Glomerular endothelial cell (primary cell): ENCODE measurements at places on chromosomes 16 and 17. TPM values are rescaled to one million over a fixed set of nuclear protein-coding genes. Genes with fewer than 3 reads are reported as not detected.

PLXDC1 gene
- total RNA-seq: 0.06 TPM in 1 of 2 replicates, not detected in the other

G6PC1 gene
- total RNA-seq: not detected in 2 replicates

PTGES3L gene
- 2.4 and 3.2 TPM in 2 replicates for total RNA-seq

CMTM2 gene
- not detected in 2 replicates for total RNA-seq

KRTAP2-2 gene
- not detected in 2 replicates for total RNA-seq

SEPTIN12 gene
- not detected in 2 replicates for total RNA-seq

SEC14L5 gene
- not detected in 2 replicates for total RNA-seq

CTRB2 gene
- total RNA-seq: not detected in 2 replicates

STX1B gene
- total RNA-seq: 0.41 and 2.6 TPM in 2 replicates

GLYR1 gene
- total RNA-seq: 50.8 and 57.7 TPM in 2 replicates

GRCh38 chr17:82267575-82268379 lies 5.7 kb downstream of the CSNK1D start:
- DNase-seq: peak; percentile 65

DNA sequence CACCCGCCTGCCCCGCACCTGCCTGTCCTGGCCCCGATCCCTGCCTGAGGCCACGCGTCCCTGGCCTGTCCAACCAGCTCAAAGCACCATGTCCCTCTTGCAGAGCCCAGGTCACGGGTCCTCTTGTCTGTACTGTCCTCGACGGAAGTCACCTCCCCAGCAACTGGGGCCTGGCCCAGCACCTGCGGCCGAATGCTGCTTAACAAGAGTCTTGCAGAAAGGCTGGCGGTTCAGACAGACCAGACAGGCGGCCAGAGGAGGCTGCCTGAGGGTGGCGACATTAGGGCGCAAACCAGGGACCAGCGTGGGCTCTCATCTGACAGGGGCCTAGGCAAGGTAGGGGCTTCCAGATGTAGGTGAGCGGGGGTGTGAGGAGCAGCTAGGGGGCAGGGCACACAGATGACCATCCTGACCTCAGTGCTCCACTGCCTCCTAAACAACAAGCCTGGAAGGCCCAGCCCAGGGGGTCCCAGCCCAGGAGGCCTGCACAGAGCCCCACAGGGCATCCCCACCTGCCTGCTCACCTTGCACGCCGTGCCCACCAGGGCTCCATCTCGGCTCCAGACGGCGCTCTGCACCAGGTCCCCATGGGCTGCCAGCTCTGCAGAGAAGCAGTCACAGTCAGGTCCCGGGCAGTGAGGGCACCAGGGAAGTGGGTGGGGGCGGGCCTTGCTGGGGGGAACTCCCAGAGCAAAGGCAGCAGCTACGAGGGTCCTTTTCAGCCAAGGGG lies 11.3 kb downstream of the CORO7 start:
- no peak for DNase-seq

GRCh38 chr16:25366078-25366477 lies 108.4 kb upstream of the ZKSCAN2 start:
- DNase-seq: no peak

GRCh38 chr16:25593260-25593659 lies 98.5 kb upstream of the HS3ST4 start:
- no peak for DNase-seq

GRCh38 chr16:50598256-50598894 lies 50.2 kb downstream of the NKD1 start:
- no peak for DNase-seq

- DNase-seq: no peak
These were observed 2.1 kb upstream of the CTRL start for GRCh38 chr16:67933805-67934204.

DNA sequence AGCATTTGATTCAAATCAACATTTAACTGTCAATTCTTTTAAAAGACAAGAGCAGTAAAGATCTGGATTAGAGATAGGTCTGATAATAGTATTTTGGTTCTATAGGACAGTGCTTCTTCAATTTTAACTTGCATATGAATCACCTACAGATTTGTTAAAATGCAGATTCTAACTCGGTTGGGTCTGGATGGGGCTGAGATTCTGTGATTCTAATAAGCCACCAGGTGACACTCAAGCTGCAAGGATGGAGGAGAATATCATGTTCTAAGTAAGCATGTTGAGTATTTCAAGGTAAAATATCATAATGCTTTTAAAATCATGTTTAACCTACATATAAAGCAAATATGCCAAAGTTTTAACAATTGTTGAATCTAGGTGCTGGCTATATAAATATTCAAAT lies 15.8 kb downstream of the TSPOAP1 start:
- no peak for DNase-seq

DNA sequence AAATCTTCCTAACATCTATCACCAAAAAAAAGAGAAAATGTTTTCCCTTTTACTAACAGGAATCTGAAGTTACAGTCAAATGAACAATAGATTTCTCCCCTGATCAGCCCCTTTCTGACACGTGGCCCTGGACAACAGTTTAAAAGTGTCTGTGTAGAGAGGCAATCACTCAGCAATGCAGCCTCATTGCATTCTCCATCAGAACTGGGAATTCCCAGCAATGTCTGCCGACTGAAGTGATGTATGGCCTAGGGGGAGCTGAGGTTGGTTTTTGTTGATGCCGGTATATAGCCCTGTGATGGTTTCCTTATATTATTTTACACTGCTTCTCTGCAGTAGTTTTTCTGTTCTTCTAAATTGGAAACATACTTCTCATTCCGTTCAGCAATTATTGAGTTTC lies 904.3 kb upstream of the CDH8 start:
- no peak for DNase-seq

DNA sequence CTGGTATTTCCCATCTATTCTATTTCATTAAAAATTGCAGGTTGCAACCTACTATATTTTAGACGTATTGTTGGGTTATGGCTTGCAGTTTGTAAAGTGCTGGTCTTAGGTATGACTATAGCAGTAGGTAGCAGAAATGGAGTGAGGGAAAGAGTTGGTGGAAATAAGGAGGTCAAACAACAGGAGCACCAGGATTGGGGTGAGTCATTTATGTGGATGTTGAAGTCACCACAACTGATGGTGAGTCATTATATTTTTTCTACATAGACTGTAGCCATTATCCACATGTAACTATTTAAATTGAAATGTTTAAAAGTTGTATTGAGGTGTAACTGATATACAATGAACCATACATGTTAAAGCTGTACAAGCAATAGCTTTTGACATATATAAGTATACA lies 25.0 kb upstream of the HS3ST3A1 start:
- no peak for DNase-seq

DNA sequence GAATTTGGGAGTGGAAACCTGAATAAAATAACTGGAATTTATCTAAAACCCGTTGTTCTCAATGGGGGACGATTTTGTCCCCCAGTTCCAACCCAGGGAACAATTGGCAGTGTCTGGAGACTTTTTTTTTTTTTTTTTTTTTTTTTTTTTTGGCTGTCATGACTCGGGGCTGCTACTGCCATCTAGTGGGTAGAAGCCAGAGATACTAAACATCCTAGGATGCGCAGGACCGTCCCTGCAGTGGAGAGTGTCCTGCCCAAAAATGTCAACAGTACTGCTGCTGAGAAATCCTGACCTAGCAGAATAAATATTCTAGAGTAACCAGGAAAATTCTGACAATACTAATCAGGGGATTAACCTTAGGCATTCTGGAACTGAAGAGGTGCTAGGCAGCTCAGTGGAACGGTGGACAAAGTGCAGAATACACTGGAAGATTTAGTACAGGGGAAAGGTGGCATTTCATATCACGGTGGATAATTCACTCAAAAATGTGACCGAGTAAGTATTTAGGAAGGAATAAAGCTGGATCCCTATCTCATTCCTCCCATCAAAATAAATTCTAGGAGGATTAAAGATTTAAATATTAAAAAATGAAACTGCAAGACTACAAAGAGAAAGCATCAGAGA lies 107.6 kb downstream of the SPECC1 start:
- no peak for DNase-seq

DNA sequence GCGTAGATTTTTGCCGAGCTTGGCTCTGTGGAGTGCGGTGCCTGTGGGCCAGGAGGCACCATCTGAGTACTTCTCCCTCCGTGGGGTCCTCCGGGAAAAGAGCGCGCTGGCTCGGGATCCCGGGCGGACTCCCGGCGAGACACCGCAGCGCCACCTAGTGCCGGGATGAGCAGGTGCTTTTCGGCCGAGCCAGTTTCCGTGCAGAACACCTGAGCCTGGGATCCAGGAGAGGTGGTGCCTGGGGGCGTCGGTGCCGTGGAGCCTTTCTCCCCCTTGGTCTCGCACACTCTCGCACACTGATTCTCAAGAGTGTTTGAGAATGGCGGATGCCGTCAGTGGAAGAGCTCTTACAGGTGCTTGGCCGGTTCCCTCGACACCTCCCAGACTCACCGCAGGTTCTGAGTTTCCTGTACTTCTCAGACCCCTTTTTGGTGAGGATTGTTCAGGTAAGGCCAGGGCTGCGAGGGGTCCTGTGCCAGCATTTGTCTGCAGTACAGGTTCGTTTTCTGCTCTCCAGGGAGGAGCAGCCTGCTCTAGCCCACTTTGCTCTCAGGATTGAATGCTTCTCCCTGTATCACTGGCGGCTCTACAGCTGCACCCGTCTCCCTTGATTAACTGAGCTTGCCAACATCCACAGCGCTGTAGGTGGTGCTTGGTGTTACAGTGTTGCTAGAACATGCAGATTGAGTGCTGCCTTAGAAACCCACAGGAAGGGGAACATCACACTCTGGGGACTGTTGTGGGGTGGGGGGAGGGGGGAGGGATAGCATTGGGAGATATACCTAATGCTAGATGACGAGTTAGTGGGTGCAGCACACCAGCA lies 23.3 kb downstream of the TBCD start:
- no peak for DNase-seq

DNA sequence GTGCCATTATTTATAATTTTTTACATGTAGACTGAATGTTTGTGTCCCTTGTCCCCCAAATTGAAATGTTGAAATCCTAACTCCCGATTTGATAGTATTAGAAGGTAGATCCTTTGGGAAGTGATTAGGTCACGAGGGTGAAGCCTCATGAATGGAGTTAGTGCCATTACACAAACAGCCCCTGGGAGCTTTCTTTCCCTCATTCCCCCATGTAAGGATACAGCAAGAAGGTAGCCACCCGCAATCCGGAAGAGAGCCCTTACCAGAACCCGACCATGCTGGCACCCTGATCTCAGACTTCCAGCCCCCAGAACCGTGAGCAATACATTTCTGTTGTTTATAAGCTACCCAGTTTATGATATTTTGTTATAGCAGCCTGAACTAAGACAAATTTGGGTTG lies 143.2 kb downstream of the NPIPB5 start:
- DNase-seq: no peak
